ENCODE measurements at places on chromosomes 2 and 18.

GRCh38 chr2:147495734-147496133 is 349.1 kb upstream of the ACVR2A start:
- DNase-seq, result no peak

DNA sequence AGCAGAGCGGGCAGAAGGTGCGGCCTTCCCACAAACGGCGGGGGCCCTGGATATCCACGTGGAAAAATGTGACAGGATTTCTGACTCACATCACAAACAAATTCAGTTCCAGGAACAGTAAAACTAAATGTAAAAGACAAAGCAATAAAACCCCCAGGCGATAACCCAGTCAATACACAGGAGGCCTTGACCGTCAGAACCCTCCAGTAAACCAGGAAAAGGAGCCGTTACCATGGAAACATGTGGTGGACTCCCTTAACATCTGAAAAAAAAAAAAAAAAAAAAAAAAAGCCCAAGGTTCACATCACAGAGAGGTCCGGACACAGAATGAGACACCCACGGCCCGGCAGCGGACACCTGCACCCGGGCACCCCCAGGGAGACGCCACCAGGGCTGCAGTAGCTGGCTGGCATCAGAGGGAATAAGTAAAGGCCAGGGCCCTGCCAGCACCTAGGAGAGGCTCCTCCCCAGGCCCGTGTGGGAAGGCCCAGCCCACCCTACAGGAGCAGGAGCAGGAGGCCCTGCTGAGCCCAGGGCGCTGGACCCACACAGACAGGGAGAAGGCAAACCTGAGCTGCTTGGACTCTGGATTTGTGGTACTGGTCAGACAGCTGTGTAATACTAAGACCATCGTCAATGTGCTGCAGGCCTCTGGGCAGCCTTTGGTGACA is 83.7 kb downstream of the TMEM18 start:
- no peak for DNase-seq

DNA sequence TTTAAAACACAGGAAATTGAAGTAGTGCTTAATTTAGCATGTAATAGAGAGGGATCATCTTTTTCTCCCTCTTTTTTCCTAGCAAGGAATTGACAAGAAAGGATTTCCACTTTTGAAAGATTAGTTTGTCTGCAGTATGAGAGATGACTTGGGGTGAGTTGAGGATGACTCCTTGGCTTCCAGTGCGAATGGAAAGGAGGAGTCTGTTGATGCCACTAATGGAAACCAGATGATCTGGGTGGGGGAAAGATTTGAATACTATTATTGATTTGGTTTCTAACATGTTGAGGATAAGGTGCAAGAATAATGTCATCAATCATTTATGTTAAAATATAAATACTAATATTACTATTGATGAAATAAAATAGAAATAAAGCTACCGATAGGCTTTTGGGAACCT is 205.4 kb downstream of the PPP1R1C start:
- no peak for DNase-seq

GRCh38 chr18:26685438-26686157 is 137.2 kb upstream of the KCTD1 start:
- no peak for DNase-seq

Data from hematopoietic multipotent progenitor cell treated with erythropoietin and hydrocortisone succinate and interleukin-3 and kit ligand, for 8 days (in vitro differentiated cells).